Amygdala (tissue), 56 donors: ENCODE measurements at places on chromosomes 1 and 21.

- no peak for DNase-seq
Measured at GRCh38 chr1:206655471-206655882, 20.1 kb downstream of the DYRK3 start.

DNA sequence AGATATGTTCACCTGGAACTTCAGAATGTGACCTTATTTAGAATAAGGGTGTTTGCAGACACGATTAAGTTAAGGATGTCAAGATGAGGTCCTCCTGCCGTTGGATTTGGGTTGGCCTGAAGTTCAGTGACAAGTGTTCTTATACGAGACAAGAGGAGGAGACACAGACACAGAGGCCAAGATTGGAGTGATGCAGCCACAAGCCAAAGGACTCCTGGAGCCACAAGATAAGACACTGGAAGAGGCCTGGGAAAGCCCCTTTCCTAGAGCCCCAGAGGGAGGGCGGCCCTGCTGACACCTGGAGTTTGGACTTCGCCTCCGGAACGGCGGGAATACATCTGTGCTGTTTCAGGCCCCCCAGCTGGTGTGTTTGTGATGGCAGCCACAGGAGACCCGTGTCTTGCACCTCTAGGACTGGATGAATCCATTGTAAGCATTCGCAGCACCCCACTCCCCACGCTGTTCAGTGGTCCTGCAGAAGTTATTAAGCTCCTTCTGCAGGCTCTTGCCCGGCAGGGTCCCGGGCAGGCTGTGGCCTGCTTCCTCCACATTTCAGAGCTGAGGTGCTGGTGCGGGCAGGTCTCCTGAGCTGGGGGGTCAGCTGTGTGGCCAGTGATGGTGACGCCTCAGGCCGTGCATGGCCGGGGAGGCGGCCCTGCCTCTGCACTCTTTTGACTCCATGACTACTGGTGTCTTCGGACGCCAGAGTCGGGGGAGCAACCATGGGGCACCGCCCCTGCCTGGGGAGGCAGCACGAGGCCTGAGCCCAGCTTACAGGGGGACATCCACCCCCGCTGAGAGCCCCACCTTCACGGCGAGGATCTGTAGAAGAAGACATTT, 34.6 kb downstream of the UMODL1 start:
- DNase-seq = no peak

GRCh38 chr1:73711089-73711488, 486.9 kb downstream of the LRRIQ3 start:
- DNase-seq = no peak

- no peak for DNase-seq
Measured at GRCh38 chr1:53090227-53091147, 28.5 kb downstream of the PODN start.

GRCh38 chr1:235632506-235633401, 16.8 kb downstream of the GNG4 start:
- no peak for DNase-seq

DNA sequence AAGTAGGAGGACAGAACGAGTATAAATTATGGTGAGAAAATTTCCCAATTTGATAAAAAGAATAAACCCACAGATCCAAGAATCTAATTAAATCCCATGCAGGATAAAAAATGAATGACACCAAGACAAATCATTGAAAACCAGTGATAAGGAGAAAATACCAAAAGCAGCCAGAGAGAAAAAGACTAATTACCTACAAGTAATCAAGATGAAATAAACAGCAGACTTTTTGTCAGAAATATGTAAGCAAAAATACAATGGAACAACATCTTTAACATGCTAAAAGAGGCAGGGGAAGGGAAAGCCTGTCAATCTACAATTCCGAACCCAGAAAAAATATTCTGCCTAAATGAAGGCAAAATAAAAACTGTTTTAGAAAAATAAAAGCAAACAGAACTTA, 20.7 kb upstream of the CCN1 start:
- no peak for DNase-seq
